ENCODE measurements at places on chromosomes 3 and 15.

- no peak for DNase-seq
Measured at GRCh38 chr3:132009241-132009640, 25.6 kb downstream of the CPNE4 start.

DNA sequence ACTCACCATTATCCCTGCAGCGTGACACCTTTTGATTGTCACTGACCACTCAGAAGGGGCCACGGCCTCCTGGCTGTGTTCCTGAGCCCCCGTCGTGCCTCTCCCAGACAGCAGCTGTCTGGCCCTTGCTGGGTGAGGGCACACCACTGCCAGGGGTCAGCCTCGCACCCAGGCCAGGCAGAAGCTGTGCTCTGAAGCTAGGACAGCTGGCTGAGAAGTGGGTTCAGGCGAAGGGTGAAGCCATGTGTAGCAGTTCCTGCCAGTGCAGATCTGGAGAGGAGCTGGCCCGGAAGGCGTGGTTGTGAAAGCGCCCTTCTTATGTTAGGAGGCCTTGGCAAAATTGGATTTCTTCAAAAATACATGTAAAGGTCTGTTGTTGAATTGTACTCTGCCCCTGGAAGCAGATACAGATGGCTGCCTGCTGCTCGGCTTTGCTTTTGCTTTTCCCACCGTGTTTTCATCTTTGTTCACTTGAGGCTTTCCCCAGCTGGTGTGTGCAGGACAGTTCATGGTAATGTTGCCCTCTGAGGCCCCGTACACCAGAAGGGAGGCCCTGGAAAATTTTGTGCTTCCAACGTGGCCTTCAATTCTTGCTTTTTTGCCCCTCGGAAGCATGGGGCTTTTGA, 49.1 kb downstream of the KLHL25 start:
- no peak for DNase-seq

- DNase-seq = no peak
Measured at GRCh38 chr3:170689296-170689829, 103.5 kb upstream of the SLC7A14 start.

GRCh38 chr15:96700555-96700954, 370.1 kb downstream of the NR2F2 start:
- no peak for DNase-seq

GRCh38 chr3:73461547-73461946, 163.2 kb downstream of the PDZRN3 start:
- DNase-seq = no peak

GRCh38 chr15:31437686-31438085, 111.1 kb downstream of the KLF13 start:
- DNase-seq = peak; percentile 63

DNA sequence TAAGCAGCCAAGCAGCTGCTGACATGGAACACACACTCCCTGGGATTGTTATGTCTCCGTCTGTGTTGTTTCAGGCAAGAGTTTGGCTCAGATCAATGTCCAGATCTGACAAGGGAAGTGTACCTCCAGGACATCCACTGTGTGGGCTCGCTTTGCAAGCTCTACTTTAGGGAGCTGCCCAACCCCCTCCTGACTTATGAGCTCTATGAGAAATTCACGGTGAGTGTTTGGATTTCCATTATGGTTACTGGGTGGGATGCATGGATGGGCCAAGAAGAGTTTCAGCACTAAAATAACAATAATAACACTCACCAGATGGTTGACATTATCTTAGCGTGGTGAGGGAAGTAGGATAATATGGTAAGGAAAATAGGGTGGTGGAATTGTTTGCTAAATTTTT, 74.1 kb downstream of the ARHGAP31 start:
- DNase-seq = no peak

DNA sequence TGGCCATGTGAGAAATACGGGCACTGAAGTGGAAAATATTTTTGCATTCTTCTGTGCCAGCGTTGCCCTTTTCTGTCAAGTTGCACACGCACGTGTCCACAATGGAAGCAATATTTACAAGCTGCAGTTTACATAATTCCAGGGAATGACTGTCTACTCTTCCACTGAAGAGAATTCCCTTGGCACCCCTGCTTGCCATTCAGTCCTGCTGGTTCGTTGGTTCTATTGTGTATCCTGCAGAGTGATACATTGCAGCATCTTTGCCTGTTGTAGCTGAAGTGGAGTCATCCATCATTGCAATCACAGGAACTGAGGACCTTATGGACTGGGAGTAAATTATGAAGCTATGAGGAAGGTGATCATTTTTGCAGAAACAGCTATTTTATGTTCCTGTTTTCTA, 759.4 kb downstream of the ROBO2 start:
- DNase-seq = no peak

- DNase-seq = peak; percentile 54
Measured at GRCh38 chr3:128922804-128923459, 43.5 kb downstream of the ACAD9 start.

DNA sequence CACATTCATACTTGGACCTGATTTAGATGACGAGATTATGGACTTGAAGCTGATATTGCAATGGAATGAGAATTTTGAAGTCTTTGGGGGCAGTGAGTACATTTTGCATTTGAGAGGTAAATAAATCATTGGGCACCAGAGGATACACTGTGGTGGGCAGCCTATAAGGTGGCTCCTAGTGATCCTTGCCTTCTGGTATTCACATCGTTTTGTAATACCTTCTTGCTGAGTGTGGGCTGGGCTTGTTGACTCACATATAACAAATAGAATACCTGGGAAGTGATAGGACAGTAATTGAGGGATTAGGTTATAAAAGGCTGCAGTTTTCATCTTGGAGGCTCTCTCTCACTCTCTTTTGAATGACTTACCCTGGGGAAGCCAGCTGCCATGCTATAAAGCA, 605.5 kb upstream of the KCNMB2 start:
- DNase-seq = no peak

DNA sequence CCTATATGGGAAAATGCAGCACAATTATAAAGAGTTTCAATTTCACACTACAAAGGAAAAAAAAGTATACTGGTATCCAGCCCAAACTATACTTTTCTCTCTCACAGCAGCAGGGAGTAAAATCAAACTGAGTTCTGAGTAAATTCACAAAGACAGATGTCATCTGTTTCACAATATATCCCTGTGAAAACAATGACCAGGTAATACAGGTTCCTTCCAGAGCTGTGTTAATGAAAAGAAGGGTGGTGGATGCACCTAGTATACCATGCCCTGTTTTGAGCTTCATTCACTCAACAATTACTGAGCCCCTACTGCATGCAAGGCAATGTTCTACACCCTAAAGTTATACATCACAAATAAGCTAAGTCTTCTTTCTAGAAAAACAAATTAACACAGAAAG, 108.5 kb downstream of the TJP1 start:
- DNase-seq = no peak
